ENCODE measurements at places on chromosomes 5 and 9. TPM values are rescaled to one million over a fixed set of nuclear protein-coding genes. Genes with fewer than 3 reads are reported as not detected.

DNA sequence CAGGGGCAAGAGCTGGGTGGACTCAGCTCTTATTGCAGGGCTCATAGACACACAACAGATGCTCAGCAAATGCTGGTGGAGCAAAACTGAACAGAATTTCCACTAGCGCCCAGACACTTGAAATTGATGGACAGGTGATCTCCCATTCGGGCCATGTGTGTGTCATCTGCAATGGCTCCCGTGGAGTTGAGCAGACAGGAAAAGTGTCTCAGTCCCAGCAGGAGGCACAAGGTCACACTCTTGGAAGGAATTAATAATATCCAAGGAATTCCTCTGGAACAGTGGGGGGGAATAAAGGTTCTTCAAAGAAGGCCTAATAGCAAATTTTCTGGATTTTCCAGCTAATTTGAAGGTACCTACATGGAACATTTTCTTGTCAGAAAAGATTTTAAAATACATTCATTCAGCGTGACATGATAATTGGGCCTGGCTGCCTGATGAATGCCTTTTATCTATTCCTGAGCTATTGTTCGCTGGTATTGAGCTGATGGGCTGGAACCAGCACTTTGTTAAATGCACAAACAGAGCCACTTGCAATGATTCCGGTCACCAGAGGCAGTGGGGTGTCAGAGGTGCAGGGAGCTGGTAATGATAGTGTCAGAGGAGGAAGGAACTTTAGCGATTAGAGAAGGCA, 31.5 kb upstream of the ALDH1B1 start:
- DNase-seq: no peak

Gene FBXO4
- 1.4 TPM for total RNA-seq

- DNase-seq: no peak
Measured at GRCh38 chr9:118455788-118456187, 751.6 kb downstream of the TLR4 start.

GRCh38 chr9:119078015-119078414, 291.2 kb downstream of the BRINP1 start:
- no peak for DNase-seq

DNA sequence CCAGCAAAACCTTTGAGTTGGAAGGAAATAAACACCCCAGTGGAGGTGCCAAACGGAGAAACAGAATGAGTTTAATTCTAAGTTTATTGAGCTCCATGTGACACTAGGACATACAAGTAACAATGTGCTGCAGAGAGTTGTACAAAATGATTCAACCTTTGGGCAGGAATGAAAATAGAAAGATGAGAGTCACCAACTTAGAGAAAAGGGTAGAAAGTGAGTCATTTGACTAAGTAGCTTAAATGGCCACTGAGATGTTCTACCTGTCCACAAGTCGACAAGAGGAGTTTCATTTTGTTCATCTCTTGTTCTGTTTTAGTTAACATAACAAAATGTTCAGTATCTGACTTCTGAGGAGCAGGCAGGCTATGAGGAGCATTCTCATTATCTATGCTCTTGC, 284.7 kb downstream of the NR2F1-AS1 start:
- no peak for DNase-seq

DNA sequence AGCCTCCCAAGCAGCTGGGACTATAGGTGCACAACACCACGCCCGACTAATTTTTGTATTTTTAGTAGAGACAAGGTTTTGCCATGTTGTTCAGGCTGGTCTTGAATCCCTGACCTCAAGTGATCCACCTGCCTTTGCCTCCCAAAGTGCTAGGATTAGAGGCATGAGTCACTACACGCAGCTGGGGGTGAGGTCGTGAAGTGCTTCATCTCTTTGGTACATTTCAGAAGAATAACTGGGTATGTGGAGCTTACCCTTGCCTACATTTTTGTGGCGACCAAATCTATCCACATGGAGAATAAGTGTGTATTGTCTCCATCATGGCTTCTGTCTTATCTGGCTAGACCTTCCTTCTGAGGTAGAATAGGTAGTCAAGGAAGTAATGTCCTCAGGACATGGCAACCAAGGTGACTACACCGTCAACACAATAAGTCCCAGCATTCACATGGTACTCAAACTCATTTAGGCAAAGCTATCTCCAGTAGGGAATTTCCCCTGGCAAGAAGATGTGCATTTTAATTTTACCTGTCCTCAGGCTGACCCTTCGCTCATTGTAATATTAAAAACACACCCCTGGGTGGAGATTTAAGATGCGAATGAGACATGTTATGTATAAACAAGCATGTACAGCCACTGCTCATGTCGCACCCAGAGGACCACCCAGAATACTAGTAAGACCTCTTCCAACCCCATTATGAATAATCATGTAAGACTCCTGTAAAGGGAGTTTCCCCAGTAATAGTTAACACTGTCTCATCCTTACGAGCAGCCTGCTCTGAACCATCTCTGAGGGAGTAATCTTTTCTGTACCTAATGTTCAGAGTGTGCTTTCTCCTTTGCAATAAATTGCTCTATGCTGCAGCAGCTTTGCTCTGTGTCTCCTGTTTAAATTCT, 1173.2 kb downstream of the TAF11L14 start:
- DNase-seq: no peak

Gene CDKN2B-AS1
- total RNA-seq: 0.07 TPM

Gene HMMR
- total RNA-seq: 65.2 TPM

DNA sequence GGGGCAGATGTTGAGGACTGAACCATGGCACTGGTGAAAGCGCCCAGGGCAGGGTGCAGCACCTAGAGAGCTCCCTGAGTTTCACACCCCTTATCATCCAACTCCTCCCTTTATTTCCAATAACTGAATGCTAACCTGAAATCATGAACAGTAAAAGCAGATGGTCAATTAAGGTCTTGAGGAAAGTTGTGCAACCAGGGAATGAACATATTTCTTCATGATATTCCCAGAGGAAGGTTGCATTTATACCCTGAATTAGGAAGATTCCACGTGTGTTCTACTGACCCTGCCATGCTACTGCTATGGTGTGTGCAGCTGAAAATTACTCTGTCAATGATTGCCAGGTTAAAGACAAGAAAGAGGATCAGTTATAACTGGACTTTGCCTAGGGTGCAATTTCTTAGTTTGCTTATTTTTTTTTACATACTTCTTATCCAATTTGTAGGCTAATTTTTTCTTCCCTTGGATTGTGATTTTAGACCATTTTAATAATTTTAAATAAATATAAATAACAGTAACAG, 319.8 kb downstream of the SEMA5A start:
- no peak for DNase-seq

DNA sequence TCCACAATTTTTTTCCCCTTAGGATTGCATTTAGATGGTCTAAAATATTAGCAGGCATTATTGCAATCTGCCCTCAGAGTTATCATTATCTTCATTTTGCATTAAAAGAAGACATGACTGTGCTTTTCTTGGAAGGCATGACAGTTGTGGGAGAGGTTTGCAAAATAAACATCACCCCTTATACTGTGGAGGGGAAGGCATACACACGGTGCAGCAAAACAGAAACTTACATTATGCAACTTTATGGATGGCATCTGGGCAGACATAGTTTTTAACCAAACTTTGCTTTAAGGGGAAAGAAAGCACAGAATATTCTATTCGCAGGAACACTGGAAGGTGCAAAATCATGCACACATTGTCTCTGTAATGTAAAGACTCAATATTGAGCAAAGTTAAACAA, 505.8 kb upstream of the ADAMTS16 start:
- no peak for DNase-seq

Data from H7 (cell line).